ENCODE measurements at places on chromosomes 1 and 21. TPM values are rescaled to one million over a fixed set of nuclear protein-coding genes. Genes with fewer than 3 reads are reported as not detected.
A peak's percentile ranks its signal among the peaks of the same experiment; 100 is the strongest.

GRCh38 chr1:216532251-216532798 lies 109.1 kb upstream of the USH2A start:
- peaks cover 14% of the 10 kb centered on the region for H3K4me1 ChIP-seq
- DNase-seq: no peak
- H3K27me3 ChIP-seq: no peaks in the 10 kb centered on the region
- H3K4me3 ChIP-seq: no peak overlapping the region

DNA sequence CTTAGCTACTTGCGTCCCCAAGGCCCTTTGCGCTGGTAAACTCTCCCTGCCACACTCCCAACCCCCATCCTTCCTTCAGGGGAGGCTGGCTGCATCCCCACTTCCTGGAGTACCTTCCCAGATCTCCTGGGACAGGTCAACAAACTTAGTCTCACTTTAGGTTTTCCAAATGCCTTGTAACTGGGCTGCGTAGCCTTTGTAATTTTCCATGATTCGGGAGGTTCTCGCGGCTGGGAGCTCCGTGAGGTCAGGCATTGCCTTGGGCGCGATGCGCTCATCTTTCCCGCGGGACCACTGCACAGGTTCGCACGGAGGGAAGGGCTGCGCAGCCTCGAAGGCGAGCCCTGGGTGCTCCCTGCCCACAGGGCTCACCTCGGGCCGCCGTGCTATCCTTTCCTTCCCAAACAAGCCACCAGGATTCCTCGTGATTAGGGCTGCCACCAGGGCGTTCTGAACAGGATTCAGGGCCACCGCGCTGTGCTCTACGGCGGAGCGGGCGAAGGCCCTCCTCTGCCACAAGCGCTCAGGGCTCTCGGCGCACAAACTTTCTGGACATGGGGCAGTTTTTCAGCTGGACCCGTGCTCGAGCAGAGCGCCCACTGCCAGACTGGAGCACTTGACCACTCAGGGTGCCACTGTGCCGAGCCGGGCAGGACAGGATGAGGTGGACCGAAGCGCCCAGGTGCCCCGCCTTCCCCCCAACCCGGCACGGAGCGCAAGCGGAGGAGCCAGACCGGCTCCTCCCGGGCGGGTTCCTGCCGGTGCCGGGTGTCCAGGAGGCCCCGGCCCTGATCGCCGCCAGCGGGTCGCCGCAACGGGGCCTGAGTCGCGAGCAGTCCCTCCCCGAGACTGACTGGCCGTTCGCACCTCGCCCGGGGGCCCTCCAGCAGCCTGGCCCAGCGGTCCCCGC lies 1.1 kb downstream of the TMPRSS2 start:
- no peak for DNase-seq
- no peak overlapping the region for H3K4me3 ChIP-seq
- peaks cover 18% of the 10 kb centered on the region for H3K4me1 ChIP-seq
- H3K36me3 ChIP-seq: no peaks in the 10 kb centered on the region
- peaks cover 88% of the 10 kb centered on the region for H3K27me3 ChIP-seq

The MAP3K7CL gene
- total RNA-seq: 14.7 TPM

The PDC gene
- total RNA-seq: not detected

DNA sequence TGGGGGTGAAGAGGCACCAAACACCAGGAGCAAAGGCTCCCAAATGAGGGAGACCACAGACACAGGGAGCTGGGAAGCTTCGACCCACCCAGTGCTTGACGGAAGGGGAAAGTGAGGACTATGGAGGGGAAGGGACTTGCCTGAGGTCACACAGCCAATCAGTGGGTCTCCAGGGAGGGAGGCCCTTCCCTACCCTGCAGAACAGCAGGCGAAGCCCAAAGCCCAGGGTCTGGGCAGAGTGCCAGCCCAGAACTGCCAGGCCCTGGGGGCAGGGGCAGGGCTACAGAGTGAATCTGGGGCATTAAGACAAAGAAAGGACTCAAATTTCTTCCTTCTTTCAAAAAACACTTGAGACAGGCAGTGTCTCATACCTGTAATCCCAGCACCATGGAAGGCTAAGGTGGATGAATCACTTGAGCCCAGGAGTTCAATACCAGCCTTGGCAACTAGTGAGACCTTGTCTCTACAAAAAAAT lies 45.5 kb upstream of the ECE1 start:
- peaks cover 77% of the 10 kb centered on the region for H3K4me1 ChIP-seq
- no peaks in the 10 kb centered on the region for H3K36me3 ChIP-seq
- no peaks in the 10 kb centered on the region for H3K27me3 ChIP-seq

- peak within 1 kb of the TSS; percentile 77 for H3K27ac ChIP-seq
- peak within 1 kb of the TSS; percentile 65 for H3K4me3 ChIP-seq
- H3K4me1 ChIP-seq: peaks cover 15% of the 10 kb centered on the region
- DNase-seq: peak; percentile 18
- H3K36me3 ChIP-seq: no peaks in the 10 kb centered on the region
Observed at GRCh38 chr1:110674337-110675059, at the start of gene KCNA3. Gene KCNA3 (minus strand): TSS chr1:110674940. CDS start chr1:110674809, 131 bp downstream.

The ERVH48-1 gene
- total RNA-seq: not detected

DNA sequence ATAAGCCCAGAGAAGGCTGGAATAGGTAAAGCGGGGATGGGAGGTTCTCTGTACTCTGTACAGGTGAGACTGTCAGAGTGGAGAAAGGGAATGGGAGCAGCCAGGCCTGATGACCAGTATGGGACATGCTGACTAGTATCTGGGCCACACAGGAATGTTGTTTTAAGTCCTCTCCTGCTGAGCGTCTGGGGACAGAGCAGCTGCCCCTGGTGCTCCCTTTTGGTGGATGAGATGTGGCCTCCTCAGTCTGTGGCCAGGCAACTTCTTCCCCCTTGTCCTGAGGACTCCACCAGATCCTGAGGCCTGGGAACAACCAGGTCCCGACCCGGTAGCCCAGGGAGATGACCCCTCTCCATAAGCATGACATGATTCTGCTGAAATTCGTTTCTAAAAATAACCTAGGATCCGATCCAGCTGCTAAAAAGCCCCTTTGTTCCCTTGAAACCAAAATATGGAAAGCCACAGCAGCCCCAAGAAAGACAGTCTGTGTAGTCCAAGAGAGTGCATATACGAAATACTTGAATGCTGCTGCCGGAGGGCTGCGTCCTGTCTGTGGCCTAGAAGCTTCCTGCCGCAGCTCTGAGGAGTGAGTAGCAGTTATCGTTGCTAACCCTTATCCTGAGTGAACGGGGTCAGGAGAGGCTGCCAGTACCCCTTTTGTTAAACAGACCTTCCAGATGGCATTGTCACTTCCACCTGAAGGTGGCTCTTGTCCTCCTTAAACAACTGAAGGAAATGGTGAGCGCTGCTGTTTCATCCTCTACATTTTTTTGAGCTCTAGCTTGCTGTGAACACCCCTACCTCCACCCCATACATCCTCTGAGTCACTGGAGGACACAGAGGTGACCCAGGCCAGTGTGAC lies 47.1 kb downstream of the ATP2B4 start:
- no peaks in the 10 kb centered on the region for H3K27me3 ChIP-seq
- no peak overlapping the region for H3K4me3 ChIP-seq
- H3K4me1 ChIP-seq: peaks cover 93% of the 10 kb centered on the region
- DNase-seq: peak; percentile 50
- H3K36me3 ChIP-seq: no peaks in the 10 kb centered on the region

- H3K27me3 ChIP-seq: no peaks in the 10 kb centered on the region
- no peak overlapping the region for H3K4me3 ChIP-seq
- H3K27ac ChIP-seq: no peak overlapping the region
Observed at GRCh38 chr1:201708085-201708512, 120.9 kb upstream of the IPO9 start.
